CD4-positive, alpha-beta memory T cell (primary cell): ENCODE measurements at places on chromosomes 16 and 17. TPM values are rescaled to one million over a fixed set of nuclear protein-coding genes. Genes with fewer than 3 reads are reported as not detected.
A peak's percentile ranks its signal among the peaks of the same experiment; 100 is the strongest.

DNA sequence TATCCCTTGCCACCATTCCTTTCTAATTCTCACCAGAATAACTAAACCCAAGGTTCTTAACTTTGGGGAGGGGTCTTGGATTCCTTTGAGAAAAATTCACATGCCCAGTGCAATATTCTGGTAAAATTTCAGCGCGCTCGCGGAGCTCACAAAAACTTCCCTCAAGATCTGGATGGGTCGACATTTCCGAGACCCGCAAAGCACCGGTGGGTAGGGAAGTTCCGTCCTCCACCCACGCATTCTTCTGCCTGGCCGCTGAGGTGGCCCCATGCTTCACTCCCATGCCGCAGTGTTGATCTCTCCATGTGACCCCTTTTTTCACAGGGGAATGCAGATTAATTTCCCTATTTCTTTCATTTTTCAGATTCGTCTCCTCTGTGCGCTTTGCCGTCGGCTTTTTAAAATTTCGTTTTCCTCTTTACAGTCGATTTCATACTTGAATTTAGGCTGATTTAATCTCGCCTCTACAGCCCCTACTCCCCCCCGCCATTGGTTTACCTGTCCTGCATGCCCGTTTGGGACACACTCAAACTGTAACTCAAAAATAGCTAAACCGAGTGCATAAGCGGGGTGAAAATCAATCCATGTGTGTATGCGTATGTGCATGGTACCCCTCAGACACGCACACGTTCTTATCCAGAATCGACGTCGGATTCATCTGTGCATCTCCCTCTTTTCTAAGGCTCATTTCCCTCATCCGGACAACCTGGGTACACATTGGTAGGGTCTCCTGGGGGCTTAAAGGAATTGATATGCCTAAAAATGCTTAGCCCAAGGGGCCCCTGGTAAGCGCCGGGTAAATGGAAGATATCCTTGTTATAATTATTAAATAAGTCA, 1.4 kb upstream of the SP6 start:
- no peak for DNase-seq

GRCh38 chr17:59037960-59038359, 68.7 kb downstream of the TRIM37 start:
- DNase-seq: no peak

DNA sequence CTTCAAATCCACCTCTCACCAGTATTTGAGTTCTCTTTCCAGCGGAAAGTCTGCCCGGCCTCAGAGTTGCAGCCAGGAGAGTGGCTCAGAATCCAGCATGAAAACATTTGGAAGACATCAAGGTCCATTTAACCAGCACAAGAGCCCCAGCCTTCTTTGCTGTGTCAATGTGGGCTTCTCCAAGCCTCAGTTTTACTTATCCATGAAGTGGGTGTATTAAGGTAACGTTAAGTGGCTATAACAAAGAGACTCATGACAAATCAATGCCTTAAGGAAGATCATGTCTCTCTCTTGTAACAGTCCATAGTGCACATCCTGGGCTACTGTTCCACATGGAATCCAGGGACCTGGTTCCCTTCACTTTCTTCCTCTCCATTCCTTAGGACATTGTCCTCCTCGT, 959 bp upstream of the SPPL2C start:
- DNase-seq: no peak

DNA sequence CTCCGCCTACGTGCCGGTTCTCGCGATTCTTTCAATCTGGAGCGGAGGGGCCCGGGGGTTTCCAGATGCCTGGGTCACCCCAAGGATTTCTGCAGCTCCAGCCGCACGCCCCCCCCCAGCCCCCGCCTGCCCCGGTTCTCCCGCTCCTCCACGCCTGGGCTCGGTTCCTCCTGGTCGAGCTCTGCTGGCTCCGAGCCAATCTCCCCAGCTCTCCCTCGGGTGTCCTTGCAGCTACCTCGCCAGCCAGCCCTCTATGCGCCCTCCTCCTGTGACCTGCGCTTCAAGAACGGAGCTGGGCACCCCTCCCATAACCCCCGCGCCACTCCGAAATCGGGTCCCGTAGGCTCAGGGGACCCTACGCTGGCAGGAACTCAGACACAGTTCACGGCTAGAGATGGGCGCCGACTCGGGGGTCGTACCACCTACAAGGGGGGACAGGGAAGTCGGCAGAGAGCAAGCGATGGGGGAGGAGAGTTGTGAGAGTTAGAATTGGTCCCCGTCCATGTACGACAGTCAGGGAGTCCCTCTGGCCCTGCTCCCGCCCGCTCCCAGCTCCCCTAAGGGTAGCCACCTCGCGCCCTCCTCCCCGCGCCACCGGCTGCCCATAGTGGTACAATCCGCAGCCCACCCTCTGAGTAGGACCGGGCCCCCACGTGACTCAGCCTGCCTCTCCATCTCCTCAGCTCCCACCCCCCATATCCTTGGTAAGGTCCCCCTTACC, 961 bp downstream of the FGF11 start:
- peak; percentile 54 for DNase-seq

DNA sequence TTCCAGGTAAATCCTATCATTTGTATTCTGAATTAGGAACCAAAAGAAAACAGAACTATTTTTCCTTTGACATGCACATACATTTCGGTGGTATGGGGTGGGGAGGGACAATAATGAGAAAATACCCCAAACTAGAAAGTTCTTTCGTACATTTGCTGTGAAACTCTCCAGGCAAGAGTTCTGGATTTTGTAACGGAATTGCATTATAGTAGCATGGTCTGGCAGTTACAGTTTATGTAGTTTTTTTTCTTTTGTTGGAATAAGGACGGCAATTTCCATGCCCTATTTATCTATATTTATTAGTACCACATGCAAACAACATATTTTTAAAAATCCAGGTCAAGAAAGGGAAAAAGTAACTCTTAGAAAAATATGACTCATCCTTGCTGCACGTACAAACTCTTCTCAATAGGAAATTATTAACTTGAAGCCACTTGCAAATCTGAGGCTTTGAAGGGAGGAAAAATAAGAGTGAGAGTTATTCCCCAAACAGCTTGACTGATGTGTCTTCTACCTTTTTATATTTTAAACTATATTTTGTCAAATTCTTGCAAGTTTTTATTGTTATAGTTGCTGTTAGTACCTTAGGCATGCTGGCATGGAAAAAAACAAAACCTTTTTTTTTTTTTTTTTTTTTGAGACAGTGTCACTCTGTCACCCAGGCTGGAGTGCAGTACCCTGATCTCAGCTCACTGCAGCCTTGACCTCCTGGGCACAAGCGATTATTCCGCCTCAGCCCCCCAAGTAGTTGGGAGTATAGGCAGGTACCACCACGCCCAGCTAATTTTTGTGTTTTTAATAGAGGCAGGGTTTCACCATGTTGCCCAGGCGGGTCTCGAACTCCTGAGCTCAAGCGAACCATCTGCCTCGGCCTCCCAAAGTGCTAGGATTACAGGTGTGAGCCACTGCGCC, 69.3 kb downstream of the WWP2 start:
- DNase-seq: no peak

DNA sequence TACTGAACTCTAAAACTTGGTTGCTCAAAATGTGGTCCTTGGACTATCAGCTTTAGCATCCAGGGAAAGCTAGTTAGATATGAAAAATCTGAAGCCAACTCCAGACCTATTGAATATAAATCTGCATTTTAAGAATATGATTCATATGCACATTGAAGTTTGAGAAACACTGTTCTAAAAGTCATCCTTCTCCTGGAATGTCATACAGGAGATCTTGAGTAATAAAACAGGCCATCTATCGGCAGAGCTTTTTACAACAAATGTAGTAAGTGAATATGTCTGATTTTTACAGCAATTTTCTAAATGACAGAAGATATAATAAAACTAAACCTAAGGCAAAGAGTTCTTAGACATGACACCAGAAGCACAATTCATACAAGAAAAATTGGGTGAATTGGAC, 140.4 kb downstream of the PMP22 start:
- DNase-seq: no peak

GRCh38 chr16:19116711-19117449, 3.1 kb downstream of the ITPRIPL2 start:
- DNase-seq: no peak

DNA sequence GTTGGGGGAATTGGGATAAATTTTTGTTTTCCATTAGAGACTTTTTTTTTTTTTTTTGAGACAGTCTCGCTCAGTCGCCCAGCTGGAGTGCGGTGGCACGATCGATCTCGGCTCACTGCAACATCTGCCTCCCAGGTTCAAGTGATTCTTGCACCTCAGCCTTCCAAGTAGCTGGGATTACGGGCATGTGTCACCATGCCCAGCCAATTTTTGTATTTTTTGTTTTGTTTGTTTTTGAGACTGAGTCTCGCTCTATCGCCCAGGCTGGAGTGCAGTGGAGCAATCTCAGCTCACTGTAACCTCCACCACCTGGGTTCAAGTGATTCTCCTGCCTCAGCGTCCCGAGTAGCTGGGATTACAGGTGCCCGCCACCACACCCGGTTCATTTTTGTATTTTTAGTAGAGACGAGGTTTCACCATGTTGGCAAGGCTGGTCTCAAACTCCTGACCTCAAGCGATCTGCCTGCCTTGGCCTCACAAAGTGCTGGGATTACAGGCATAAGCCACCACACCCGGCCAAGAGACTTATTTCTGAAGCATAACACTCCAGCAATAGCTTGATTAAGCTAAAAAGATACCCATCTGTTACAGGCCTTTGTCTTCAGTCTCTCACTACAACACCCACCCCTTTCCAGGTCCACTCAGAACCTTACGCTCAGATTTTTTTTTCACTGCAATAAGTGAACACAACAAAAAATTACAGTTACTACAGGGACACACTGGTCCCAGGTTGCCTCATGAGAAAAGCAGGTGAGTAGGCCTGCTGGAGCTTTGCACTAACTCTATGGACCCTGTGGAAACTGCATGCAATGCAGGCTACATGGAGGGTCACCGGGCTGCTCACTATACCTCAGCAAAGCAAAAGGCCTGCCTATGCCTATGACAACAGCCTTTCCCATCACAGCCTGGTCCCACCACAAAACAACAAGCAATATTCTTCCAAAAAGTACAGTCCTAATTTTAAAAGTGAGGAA, 34.6 kb downstream of the KANSL1 start:
- peak; percentile 34 for DNase-seq

GRCh38 chr17:63022567-63022966, 56.5 kb downstream of the TANC2 start:
- DNase-seq: no peak

DNA sequence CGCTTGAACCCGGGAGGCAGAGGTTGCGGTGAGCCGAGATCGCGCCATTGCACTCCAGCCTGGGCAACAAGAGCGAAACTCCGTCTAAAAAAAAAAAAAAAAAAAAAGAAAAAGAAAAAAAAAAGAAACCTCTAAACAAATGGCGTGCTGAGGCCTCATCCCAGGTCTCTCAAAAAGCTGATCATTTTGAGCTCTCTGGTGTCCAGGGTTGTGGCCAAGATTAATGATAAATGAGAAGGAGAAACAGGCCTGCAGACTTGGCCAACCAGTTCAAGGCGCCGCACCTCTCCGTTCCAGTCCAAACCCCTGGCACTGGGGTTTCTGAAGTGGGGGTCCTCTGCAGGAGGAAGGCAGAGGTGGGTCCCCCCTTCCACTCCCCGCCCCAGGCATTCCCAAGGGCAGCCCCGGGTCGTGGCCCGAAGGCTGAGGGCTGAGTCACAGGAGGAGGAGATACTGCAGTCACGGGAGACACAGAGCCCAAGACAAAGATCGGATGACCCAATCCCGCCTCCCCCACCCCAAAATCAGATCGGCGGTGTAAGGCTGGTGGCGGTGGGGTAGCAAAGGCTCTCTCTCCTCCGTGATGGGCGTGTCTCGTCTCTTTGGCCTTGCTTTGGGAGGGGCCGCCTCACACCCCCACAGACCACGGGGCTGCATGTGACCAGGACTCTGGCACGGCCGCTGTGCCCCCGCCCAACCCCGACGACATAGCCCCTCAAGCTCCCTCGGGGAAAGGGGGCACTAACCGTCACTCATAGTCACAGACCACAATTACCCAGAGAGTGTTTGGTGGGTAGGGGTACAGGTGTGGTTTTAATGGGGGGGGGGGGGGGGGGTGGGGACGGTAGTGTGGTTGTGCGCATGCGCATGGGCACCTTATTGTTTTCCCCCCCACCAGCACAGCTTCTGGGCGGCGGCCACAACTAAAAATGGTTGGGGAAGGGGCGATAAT, 1.1 kb downstream of the VAT1 start:
- DNase-seq: peak; percentile 36

TRPV3 gene
- total RNA-seq: 0.06 TPM

SGSH gene
- total RNA-seq: 189 TPM
